ENCODE measurements at places on chromosomes 1 and 21.
A peak's percentile ranks its signal among the peaks of the same experiment; 100 is the strongest.

- no peak for DNase-seq
These were observed 3.2 kb downstream of the DAP3 start for GRCh38 chr1:155691992-155692528.

DNA sequence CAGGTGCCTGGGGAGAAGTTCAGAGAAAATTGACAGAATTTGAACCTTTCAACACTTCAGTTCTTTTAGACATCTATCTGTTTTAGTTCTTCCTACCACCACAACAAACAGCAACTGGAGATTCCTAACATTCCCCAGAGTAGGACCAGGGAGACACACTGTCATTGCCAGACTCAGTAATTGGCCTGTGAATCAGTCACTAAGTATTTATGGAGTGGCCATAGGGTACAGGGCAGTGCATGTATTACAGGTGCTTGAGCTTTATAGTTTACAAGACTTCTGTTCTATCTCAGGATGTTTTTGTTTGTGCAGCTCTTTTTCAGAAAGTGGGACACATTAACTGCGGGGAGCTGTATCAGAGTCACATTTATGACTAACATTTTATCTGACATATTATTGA lies 1.7 kb downstream of the CDC14A start:
- DNase-seq = no peak

DNA sequence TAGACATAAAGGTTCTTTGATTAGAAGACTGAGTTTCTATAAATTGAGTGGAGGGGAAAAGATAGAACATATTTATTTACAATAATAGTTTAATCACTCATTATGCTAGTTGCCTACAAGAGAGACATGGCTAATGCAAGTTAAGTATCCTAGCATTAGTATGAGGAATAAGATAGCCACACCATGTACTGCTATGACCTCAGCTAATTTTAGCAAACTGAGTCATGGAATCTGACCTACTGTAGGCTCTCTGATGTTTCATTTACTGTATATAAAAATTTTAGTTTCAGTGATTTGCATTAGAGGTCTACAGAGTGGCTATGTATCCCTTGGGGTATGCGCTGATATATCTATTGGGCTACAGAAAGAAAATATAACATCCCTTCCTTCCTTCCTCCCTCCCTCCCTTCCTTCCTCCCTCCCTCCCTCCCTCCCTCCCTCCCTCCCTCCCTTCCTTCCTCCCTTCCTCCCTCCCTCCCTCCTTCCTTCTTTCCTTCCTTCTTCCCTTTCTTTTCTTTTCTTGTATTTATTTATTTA lies 5.8 kb downstream of the AGL start:
- DNase-seq = no peak

DNA sequence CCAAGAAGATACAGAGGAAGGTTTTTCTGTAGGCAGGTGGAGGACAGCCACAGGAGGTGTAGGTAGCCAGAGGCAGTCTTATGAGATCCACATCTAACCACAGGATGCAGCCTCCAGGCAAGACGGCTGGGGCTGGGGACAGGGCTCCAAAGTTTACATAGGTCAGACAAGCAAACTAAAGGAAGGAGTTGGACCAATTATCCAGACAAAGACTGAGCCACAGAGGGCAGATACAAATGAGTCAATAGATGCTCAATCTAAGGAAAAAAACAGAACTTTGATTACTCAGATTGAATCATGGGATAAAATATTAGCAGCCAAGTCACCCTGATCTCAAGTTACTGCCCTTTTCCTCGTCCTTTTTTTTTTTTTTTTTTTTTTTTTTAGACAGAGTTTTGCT lies 91.6 kb downstream of the RGS7 start:
- DNase-seq = no peak

DNA sequence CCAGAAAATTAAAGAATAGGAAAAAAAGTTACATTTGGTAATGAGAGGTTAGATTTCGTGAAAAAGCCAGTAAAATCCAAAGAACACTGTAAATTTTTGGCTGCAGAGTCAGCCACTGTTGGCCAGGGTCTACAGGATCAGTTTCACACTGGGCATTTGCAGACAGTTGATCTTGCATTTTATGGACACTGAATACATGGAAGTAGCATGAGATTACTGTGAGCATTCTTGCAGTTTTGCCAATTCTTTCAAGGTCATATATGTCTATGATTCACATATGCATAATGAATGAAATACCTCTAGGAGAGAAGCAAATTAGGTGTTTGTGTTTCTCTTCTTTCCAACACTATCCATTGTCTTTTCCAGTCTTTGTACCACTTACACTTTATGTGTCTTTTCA lies 200.8 kb upstream of the DPYD start:
- no peak for DNase-seq

DNA sequence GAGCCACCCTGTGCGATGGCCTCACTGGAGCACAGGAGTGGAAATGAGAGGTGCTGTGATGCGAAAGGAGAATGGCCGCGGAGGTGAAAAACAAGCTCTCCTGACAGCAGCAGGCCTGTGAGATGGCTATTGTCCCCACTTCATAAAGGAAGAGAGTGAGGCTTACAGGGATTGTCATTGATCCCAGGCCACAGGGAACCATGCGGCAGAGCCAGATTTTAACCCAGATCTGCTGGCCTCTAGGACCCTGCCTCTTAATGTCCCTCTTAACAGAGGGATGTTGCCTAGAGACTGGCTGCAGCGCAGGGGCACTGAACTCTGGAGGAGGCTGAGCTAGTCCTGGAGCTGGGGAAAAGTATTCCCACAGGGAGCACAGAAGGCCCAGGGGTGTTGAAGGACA lies 3.1 kb upstream of the SYTL1 start:
- DNase-seq = no peak

DNA sequence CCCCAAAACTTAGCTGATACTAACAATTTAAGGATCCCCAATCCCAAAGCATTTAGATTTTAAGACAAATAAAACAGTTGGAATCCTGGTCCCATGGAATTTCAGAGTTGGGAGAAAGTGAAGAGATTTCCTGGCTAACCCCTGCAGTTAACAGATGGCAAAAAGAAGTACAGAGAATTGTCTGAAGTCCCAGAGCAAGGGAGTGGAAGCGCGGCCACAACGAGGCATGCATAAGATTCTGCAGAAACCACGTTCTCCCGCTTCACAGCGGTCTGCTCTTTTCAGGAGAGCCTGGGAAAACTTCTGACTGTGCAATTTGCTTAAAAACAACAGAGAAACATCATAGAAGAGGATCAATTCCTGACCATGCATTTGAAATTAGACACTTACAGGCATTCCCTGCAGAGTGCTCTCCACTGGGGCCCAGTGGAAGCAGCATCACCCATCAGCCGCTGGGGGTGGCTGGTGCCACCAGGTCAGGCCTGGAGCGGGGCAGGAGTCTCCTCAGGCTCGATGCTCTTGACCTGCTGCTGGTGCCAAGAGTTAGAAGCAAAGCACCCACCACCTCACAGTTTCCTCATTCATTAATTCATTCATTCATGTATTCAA lies 226.7 kb upstream of the POU3F1 start:
- DNase-seq = no peak

GRCh38 chr1:208242146-208242545 lies 2.0 kb downstream of the PLXNA2 start:
- DNase-seq = no peak

DNA sequence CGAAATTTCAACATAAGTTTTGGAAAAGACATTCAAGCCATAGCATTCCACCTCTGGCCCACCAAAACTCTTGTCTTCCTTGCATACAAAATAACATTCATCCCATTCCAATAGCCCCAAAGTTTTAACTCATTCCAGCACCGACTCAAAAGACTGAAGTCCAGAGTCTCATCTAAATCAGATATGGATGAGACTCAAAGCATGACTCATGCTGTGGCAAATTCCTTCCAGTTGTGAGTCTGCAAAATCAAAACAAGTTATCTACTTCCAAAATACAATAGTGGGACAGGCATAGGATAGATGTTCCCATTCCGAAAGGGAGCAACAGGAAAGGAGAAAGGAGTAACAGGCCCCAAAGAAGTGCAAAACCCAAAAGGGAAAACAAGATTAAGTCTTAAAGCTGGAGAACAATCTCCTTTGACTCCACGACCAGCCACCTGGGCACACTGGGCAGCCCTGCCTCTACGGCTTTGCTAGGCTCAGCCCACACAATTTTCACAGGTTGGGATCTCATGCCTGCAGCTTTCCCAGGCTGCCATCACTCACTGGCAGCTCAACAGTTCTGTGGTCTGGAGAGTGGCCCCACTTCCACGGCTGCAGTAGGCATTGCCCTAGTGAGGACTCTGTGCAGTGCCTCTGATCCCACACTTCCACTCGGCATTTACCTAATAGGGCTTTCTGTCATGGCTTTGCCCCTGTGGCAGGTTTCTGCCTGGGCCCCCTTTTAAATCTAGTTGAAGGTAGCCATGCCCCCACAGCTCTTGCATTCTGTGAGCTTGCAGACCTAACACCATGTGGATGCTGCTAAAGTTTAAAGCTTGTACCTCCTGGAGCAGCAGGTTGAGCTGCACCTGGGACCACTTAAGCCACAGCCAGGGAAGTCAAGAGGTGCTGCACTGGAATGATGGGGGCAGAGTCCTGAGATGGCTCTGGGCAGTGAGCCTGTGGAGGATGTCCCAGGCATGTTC lies 51.0 kb downstream of the RUNX3 start:
- no peak for DNase-seq

- no peak for DNase-seq
These were observed 516.7 kb downstream of the PLPP3 start for GRCh38 chr1:56062625-56063024.

DNA sequence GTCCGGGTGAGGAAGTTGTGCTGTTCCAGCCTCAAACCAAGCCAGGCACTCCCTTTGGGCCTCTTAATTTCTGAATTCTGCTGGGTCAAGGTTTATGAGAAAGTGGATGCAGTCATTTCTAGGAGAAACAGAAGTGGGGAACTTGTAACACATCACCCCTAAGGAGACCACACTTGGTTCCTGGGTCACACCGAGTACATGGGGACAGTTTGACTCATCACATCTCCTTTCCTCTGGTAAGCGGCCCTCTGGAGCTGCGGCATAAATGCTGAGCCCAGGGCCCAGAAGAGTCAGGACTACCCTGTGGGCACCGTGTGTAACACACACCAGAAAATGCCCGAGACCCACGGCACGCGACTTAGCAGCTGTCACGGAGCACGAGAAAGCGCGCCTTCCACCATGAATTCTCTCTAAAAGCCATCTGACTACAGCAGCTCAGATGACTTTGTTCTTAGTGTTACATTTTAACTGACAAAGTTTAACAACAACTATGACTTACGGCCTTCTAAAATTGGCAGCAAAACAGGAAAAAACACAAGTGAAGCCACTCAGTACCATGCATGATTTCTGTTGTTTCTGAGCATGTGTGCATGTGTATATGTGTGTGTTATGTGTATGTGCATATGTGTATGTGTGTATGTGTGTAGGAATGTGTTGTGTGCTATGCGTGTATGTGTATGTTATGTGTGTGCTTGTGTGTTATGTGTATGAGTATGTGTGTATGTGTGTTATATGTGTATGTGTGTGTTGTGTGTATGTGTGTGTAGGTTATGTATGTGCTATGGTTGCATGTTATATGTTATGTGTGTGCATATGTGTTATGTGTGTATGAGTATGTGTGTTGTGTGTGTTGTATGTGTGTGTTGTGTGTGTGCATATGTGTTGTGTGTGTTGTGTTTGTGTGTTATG lies 50.8 kb downstream of the TOMM20 start:
- peak; percentile 59 for DNase-seq
